ENCODE measurements at places on chromosomes 4 and X.
A peak's percentile ranks its signal among the peaks of the same experiment; 100 is the strongest.

DNA sequence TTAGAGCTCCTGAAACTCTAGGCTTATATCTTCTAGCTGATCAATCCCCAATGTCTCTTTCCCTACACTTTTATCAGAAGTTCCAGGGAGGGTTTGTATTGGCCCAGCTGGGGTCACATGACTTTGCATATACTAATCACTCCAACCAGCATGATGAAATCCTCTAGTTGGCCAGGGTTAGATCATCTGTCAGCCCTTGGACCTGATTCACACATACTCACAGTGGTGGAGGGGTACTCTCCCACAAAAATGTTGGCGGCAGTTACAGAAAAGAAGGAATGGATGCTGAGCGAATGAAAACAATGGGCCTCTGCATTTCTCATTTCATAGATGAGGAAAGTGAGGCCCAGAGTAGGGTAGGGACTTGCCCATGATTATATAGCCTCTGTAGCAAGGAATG is 151.1 kb downstream of the PJA1 start:
- no peak for DNase-seq

DNA sequence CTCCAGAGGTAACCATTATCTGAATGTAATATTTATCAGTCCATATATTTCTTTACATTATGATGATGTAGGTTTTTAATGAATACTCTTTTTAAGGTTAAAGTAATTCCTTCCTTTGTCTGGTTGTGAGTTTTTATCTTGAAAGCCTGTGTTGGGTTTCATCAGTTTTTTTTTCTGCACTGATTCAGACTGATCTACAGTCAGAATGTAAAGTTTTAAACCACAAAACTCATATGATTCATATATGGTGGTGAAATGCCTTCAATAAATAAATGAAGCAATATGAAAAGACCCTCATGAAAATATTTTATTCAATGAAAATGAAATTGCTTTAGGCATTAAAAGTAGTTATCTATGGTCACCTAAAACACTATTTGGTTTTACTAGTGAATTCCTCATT is 47.1 kb downstream of the SORBS2 start:
- no peak for DNase-seq

DNA sequence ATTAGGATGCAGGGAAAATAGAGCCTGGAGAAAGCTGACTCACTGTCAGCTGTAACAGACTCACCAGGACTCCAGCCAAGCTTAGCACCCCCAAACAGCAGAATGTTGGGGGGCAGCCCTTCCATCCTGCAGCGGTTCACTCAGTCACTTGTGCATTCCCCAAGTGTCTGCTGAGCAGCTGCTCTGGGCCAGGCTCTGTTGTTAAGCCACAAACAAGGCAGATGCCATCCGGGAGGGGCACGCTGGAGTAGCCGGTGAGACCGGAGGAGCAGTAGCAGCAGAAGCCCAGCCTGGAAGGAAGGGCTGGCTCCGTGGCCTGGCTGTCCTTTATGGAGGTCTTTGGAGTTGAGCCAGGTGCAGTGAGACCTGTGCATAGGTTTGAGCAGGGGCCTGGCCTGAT is 22.0 kb downstream of the CCNQ start:
- no peak for DNase-seq

DNA sequence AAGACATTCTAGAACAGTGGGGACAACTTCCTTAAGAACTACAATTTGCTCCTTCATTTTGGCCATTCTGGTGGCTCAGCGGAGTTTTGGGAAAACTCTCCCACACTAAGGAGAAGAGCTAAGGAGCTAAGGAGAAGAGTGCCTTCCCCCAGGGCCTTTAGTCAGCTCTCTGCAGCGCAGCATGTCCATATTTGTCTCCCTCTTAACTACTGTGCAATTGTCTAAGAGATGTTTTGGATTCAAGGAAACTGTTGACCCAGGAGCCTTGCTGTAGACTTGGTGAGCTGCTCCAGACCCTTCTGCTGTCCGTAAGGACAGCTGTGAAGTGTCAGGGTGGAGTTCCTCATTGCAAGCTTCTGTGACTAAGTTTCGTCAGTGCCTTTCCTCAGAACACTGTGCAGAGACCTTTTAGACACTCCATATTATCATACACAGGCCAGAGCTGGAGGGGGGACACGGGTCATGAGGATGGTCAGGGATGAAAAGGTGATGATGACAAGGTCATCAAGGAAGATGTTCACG is 179.0 kb downstream of the NHS start:
- DNase-seq: no peak

GRCh38 chr4:87851332-87851731 is 18.6 kb downstream of the MEPE start:
- peak; percentile 63 for DNase-seq

- peak; percentile 88 for DNase-seq
Measured at GRCh38 chr4:4254666-4255065, 6.6 kb upstream of the TMEM128 start.

DNA sequence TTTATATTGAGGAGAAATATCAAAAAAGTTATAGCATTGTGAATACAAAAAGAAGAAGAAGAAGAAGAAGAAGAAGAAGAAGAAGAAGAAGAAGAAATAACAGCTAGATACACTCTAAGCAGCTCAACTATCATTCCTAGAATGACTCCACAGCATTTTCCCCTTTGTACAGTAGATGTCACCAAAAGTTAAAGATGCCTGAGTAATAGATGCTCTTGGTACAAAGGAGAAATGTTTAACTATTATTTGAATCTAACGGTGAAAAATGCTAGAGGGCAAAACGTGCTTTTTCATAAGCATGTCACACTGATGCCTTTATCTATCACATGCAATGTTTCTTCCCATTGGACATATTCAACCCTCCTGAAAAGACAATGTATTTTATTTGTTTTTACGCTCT is 178.4 kb upstream of the GPRIN3 start:
- DNase-seq: peak; percentile 20

DNA sequence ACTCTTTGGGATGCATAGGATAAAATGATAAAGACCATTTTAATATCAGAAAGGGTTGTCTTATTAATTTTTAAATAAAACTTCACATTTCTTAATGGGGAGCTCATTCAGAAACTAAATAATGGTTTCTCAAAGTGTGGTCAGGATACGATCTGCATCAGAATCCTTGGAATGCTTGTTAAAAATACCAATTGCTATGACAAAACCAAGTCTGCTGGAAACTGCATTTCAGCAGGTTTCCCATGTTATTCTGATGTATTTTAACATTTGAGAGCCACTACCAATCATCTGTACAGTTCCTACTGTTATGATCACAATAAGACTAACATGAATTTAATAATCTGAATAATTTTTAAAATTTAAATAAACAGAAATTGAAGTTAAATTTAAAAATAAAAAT is 115.1 kb downstream of the SOWAHB start:
- DNase-seq: no peak
